ENCODE measurements at places on chromosomes 13 and 19.

DNA sequence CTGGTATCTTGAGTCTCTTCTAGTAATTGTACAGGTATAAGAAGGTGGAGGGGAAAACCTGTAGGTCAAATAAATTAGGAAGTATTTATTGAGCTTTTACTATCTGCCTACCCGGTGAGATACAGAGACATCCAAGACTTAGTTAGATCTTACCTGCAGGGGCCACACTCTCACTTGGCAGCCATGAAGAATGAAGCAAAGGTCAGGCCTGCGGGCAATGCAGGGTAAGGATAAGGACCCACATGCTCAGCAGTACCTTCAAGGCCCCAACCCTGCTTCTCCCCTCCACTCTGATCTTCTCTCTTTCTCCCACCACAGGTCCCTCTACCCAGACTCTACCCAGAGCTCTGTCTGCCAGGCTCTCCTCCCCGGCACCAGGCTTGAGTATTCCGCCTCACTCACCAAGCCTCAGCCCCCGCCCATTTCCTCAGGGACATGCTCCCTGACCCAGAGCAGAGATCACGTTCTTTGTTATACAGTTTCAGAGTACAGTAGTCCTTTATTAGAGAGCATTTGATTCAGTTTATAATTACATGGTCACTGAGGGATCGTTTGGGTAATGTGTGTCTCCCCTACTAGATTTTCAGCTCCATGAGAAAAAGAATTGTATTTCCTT lies 18.9 kb upstream of the CLDN10 start:
- DNase-seq, result no peak

DNA sequence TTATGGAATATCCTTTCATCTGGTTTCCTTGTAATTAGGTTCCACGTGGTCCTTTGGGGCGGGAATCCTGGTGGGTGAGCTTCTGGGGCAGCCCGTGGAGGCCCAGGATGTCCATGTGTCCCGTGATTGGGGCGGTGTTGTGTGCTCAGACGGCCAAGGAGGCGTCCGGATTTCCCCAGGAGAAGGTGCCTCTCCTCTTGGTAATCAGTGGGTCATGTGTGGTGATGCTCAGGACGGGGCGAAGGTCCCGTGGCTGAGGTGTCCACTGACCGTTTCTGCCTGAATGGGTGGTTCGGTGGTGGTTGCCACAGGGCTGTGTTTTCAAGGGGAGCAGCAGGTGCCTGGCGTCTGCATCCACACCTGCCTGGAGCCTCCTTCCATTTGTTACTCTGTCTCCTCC lies 52.2 kb upstream of the F7 start:
- no peak for DNase-seq

- DNase-seq, result no peak
Measured at GRCh38 chr13:109684084-109684823, 102.1 kb downstream of the IRS2 start.

DNA sequence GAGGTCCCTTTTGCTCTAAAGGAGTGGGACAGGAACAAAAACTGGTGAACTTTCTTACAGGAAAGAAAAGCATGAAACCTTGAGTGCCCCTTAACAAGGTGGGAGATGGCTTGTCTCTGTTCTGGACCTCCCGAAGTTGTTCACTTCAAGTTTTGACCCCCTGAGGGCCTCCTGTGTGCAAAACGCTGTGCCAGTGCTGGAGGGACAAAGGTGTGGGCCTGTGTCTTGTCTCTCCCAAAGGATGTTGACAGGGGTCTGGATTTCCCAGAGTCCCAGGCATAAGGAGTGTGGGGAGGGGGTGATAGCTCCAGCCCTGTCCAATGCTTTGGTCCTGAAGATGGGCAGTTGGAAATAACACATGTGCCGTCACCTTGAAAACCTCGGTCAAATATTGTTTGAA lies 6.5 kb downstream of the ZNF536 start:
- no peak for DNase-seq

DNA sequence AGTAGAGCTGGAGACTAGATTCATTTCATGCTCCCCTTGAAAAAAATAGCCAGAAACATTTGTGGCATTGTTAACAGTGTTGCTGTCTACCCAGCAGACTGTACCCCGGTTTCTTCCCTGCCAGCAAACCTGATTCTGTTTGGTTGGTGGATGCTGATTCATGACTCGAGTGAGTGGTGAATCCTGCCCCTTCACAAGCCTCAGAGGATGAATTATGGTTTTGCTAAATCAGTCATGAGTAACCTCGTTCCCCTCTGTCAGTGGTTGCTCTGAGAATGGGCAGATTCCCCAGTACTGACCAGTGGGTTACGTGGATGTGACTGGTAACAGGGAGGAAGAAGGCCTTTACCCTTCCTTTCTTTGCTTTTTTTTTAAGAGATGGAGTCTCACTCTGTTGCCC lies 10.1 kb downstream of the NLRP12 start:
- DNase-seq, result no peak

DNA sequence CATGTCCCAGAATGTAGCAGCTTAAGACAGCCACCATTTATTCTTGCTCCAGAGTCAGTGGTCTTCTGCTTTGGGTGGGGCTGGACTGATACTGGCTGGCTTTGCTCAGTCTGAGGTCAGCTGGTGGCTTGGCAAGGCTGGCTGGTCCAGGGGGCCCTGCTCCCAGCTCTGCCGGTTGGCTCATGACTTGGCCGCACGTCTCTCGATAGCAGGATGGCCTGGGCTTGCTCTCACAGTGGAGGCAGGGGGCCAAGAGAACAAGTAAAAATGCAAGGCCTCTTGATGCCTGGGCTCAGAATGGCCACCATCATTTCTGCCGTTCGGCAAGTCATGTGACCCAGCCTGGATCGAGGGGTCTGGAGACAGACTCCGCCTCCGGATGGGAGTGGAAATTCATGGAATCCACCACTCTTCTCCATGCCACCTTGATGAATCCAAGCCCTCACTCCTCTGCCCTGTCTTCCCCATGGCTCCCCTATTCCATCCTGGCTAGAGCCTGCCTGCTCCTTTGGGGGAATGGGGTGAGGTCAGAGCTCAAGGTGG lies 13.1 kb downstream of the ACTMAP start:
- no peak for DNase-seq

DNA sequence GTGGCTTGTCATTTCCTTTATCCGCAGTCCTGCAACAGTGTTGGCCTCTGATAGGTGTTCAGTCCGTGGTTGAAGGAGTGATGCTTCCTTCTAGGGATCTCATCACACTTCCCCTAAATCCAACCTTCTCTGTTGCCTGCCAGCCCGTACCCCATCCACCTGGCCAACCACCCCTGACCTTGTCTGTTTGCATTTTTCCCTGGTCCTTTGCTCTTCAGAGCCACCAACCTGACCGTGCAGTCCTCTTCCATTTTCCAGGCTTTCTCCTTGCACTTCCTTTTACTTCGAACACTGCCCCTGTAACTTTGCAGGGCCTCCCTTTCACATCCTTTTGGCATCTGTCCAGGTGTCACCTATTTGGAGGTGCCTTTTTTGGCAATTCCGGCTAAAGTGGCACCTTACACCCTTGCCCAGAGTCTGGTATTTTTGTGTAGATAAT lies 696 bp downstream of the ZNF460 start:
- peak; percentile 26 for DNase-seq

All from NCI-H2029 treated with DMSO at 0.1 percent for 48 hours (cell line).